ENCODE measurements at places on chromosomes 2 and 18.

DNA sequence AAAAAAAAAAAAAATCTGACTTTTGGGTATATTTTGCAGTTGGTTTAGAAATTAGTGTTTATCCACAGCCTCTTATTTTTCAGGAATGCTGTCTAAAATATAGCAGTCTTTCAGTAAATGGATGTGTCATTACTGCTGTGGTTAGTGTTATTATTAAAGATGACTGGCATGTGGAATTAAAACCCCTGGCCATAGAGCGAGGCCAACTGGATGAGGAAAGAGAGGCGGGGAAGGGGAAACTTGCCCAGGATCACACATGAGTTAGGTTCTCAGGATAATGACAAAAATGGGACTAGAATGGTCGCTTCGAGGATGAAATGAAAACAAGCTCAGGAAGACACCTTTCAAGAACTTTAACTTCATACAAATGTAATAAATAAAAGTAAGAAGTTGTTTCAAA lies 57.4 kb upstream of the APCDD1 start:
- DNase-seq, result no peak

DNA sequence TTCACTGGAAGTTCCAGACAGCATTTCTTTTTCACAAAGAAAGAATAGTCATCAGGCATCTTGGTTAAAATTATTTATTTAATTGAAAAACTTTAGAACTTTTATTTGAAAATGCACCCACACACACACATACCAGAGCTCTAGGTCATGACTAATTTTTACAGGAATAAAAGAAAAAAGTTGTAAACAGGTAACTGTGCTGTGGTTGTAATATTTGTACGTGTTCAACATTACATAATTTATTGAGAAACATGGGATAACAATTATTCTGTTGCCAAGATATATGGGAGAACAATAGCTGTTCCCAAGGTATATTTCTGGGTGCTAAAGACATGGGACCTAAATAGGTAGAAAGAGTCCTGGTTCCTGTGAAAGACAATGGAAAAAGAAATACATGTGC lies 104.9 kb downstream of the RIT2 start:
- DNase-seq, result no peak

GRCh38 chr2:226556050-226556449 lies 243.6 kb downstream of the IRS1 start:
- DNase-seq, result no peak

DNA sequence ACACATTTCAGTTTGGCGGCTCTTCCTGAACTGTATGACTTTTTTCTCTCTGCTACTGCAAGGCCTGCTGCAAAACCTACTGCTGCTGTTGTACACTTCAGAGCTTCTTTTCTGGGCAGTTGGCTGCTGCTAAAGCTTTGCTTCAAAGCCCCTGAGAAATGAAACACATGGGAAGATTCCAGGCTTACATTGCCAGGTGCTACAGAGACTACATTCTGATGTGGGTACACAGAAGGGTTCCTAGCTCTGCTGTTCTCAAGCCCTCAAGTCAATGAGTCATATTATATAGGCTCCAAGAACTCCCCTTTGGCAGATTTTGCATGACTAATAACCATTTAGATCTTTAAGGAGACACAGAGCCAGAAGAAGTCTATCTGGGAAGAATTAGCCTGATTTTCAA lies 12.9 kb upstream of the PGAP1 start:
- no peak for DNase-seq

GRCh38 chr2:45406621-45407020 lies 204.4 kb downstream of the SRBD1 start:
- DNase-seq, result no peak

GRCh38 chr2:229239021-229239420 lies 32.1 kb downstream of the PID1 start:
- no peak for DNase-seq

All from BJ (cell line).